NCI-H524 (cell line): ENCODE measurements at places on chromosomes 4 and X.

DNA sequence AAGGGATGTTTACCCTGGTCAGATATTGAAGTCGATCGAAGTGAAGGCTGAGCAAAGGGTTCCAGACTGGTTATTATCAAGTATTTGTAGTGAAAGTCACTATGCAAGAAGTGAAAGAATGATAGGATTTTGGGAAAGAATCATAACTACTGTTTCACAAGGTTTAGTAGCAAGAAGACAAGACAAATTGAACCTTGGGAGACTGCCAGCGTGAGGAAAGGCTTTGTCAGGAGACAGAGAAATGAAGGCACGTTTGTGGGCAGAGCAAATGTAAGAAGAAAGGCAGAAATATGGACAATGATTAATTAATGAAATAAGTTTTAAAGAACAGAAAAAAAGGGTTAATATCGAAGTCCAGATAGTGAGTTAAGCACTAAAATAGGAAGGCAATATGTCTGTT, 456.8 kb downstream of the TRIML1 start:
- DNase-seq, result no peak

- DNase-seq, result no peak
Observed at GRCh38 chr4:3582091-3582475, 49.9 kb upstream of the LRPAP1 start.

GRCh38 chrX:110419512-110419911, 60.9 kb downstream of the RTL9 start:
- no peak for DNase-seq

- DNase-seq, result no peak
Observed at GRCh38 chrX:35743331-35743730, 54.8 kb upstream of the MAGEB16 start.

GRCh38 chr4:135184715-135185114, 983.1 kb upstream of the PABPC4L start:
- DNase-seq, result no peak

DNA sequence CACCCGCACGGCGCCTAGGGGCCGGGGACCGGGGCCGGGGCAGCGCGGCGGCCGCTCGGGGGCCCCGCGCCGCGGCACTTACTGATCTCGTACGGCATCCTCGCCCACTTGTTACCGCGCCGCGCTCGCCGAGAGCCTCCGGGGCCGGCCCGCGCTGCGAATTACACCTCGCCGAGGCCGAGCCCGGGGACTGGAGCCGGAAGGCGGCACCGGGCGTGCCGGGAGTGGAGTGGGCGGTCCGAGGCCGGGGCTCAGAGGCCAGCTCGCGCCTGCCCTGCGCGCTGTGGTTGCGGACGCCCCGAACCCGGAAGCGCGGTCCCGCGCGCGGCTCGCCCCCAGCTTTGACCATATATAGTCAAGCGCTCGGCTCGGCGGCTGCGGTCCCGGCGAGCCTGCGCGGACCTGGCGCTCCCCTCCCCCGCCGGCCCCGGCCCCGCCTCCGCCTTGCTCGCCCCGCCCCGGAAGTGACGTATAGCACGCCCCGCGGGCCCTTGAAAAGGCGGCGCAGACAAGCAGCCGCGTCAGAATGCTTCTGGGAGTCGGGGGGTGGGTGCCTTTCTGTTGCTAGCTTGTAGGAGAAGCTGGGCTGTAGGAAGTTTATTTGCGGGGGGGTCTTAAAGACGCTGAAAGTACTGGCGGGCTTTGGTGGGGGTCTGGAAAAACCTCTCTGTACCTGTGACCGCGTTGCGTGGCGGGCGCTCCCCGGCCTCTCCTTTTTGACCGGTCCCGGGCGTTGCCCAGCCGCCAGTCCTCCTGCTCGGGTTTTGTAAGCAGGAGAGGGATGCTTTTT, at the start of gene WDR1:
TSS of gene WDR1 (minus strand) at position 231 of the 790 bp plus-strand sequence. CDS start at position 98, 133 bp downstream.
- peak; percentile 73 for DNase-seq
